ENCODE measurements at places on chromosomes 6 and 20.

DNA sequence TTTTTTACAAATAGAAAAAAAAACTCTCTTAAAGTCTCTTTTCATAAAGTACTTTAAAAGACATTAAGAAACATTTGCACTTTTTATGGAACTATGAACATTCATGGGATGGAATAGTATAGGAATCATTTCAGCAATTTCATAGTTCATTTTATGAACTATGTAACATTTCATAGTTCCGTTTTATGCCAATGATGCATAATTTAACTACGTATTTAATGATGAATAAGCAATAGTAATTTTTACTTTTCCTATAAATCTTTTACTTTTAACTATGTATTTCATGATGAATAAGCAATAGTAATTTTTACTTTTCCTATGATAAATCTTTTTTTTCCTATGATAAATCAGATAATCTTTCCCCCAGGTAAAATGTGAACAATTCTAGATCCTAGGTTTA, 47.7 kb downstream of the FAM184A start:
- no peak for DNase-seq

DNA sequence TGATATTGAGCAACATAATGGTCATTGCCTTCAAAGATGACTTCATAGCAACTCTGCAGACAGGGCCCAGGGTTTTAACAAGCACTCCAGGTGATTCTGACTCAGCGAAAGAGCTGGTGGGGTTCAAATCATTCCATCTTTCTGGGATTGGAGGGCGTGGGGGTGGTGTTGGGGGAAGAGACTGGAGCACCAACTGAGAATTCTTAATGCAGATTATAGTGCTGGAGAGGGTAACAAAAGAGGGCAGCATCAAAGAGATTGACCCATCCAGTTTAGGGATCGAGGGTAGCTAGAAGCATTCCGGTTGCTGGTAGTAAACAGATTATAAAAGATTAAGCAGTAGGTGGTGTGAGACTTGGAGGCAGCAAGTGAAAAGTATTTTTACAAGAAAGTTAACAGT, 15.9 kb downstream of the PFDN4 start:
- no peak for DNase-seq

DNA sequence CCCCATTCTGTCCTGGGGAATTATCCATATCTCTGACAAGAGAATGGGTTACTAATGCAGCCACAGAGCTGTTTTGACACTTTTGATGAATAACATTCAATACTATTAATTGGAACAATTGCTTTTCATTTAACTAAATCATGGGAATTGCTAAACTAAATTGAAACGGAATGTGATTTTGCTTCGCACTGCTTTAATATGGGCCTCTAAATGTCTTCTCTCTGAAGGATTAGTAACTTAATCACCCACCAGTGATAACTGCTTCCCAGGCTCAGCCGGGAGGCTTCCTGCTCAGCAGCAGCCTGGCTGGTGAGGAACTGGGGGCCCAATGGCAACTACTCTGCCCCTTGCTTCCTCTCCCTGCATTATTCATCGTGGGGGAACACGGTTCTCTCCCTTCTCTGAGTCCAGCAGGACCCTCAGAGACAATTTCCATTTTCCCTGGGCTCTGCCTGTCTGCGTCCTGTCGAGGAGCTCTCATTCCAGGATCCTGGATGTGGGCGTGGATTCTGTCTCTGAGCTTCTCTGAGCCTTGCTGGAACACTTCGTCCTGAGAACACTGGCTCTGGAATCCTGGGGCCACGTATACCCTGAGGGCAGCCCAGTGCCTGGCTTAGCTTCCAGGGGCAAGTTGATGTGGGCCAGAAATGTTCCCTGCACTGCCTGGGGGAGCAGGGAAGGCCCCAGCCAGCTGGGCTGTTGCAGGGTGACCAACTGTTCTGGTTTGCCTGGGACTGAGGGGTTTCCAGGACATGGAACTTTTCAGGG, 308.9 kb downstream of the DHX35 start:
- DNase-seq: no peak

GRCh38 chr20:15945289-15945688, 628.0 kb downstream of the KIF16B start:
- no peak for DNase-seq

- DNase-seq: peak; percentile 43
Measured at GRCh38 chr20:38893565-38894090, 32.6 kb upstream of the FAM83D start.

DNA sequence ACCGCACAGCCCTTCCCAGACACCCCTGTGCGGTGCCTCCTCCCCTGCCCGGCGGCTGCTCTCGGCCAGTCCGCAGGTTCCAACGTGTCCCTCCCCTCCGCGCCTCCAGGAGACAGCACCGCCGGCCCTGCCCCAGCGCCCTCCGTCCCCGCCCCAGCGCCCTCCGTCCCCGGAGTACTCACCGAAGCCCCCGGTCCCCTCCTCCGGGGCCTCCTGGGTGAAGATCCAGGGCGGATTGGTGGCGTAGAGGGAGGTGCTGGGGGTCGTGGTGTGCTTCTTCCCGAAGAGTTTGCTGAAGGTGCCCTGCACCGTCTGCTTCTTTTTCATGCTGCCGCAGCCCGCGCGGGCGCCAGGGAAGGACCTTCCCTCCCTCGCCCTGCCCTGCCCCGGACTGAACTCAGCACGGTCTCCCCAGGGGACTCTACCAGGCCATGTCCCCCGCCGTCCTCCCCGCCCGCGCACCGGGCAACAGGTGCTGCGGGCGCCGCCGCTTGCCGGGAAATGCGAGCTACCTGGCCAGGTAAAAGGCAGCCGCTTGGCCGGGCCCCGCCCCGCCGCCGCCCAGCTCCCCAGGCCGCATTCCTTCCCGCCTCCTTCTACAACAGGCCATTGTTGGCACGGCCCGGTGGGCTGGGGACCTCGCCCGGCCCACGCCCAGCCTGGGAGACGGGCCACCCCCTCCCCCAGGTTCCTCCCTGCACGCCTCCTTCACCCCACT, at the start of gene C6orf132:
Gene C6orf132, minus strand, starts transcription at position 503 of the 718 bp plus-strand sequence. Its CDS starts 176 bp downstream, at position 327.
- DNase-seq: peak; percentile 79

- no peak for DNase-seq
Measured at GRCh38 chr20:50713657-50714101, 17.7 kb upstream of the PARD6B start.

- no peak for DNase-seq
Measured at GRCh38 chr20:55646851-55647250, 358.5 kb downstream of the CBLN4 start.

DNA sequence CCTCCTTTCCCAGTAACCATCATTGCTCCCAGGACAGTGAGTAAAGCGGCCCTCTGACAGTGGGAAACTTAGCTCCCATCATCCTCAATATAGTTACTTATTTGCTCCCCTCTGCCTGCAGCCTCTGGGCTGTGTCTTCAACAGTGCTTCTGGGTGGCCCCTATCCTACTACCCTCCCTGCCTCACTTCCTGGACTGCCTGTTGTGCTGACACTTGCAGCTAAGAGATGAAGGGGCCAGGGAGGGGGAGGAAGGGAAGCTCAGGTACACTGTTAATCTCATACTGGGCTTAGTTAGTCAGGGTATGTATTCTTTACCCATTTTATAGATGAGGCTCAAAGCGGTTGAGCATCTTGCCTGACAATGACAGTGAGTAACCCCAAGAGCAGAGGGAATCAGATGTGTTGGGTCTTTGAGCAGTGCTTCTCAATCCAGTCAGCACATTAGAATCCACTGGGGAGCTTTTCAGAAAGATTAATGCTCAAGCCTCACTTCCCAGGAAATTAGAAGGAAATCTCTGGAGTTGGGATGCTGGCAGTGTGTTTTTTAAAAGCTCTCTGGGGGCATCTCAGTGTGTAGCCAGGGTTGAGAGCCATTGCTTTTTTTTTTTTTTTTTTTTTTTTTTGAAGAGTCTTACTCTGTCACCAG, 27.1 kb upstream of the KCNK5 start:
- DNase-seq: no peak

- DNase-seq: no peak
Measured at GRCh38 chr20:52004018-52004417, 187.6 kb downstream of the ZFP64 start.

GRCh38 chr6:744666-745353, 51.9 kb upstream of the EXOC2 start:
- no peak for DNase-seq

GRCh38 chr20:17768271-17768670, 68.5 kb downstream of the BANF2 start:
- DNase-seq: no peak

DNA sequence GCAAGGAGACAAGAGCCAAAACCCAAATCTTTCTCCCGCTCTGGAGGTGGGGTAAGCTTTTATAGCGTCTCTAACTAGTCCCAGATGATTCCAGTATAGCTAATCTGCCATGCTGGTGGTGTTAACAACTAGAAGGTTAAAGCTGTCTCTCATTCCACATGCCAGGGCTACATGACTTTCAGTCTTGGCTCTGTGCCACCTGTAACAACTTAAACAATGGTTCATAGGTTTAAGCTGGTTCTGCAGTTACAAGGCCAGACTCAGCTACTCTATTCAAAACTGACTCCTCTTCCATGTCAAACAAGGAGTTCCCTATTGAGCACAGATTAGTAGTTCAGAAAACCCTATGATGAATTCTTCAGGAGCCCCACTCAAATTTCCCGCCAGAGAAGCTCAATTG, 128.9 kb downstream of the ELOVL4 start:
- no peak for DNase-seq

GRCh38 chr6:169499848-169500247, 202.0 kb downstream of the WDR27 start:
- no peak for DNase-seq

DNA sequence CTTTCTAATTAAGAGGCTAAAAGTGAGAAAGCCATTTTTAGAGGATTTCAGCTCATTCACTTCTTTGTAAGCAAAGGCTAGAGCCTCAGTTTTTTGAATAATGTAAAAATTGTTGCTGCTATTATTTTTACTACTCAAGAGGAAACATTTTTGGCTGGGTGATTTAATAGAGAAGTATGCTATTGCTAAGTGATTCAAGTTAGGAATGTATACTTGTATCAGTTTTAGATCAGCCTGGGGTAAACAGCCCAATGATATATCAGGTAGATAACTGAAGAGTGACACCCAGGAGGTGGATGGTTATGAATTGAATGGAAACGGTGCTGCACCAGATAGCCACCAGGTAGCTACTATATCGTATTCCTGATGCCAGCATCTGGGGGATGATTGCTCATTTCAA, 9.2 kb downstream of the QKI start:
- DNase-seq: no peak

GRCh38 chr6:16236009-16236501, 2.3 kb upstream of the GMPR start:
- DNase-seq: no peak

GRCh38 chr20:19430641-19431315, 218.3 kb downstream of the SLC24A3 start:
- DNase-seq: no peak

DNA sequence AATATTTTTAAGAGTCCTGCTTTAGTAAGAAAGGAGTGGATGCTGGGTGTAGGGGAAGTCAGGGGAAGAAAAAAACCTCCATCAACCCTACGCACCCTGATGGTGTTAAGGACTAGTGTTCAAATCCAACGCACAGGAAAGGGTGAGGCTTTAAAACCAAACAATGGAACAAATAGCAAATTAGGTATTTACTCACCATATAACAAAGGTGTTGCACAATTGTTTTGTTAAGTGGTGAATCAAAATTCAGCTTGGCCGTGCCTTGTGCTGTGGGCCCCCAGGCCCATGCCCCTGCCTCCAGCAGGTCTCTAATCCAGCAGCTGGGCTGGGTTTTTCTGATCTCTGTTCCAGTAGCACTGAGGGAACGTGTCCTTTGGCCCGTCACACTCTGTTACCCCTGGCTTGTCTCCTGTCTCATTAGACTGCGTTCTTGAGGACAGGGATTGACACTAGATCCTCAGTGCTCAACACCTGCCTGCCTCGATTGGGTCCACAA, 11.8 kb downstream of the FAM83D start:
- DNase-seq: no peak

DNA sequence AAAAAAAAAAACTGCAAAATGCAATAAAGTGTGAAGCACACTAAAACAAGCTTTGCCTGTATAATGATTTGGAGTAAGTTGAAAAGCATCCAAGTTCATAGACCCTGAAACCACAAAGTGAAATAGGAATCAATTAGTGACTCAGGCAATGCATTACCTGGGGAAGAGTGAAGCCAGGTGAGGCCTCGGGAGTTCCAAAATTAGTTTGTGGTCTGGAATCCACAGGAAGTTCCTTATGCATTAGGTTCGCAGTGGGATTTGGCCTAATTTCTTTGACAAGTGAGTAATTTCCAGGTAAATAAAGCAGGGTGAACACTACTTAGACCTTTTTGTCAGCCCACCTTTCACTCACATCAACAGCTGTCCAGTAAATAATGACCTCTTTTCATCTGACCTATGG, 490.8 kb downstream of the CBLN4 start:
- DNase-seq: no peak

Measured in NCI-H510A (cell line).